ENCODE measurements at places on chromosomes 12 and 14.

GRCh38 chr14:80464531-80465149 is 253.3 kb upstream of the DIO2 start:
- no peak overlapping the region for H3K4me3 ChIP-seq
- H3K27ac ChIP-seq = no peak overlapping the region
- no peaks in the 10 kb centered on the region for H3K4me1 ChIP-seq
- no peaks in the 10 kb centered on the region for H3K27me3 ChIP-seq
- H3K36me3 ChIP-seq = no peaks in the 10 kb centered on the region

GRCh38 chr12:11658791-11659190 is 9.3 kb downstream of the ETV6 start:
- peak overlapping the region; percentile 33 for H3K27ac ChIP-seq
- DNase-seq = no peak
- H3K4me1 ChIP-seq = peaks cover 77% of the 10 kb centered on the region
- H3K4me3 ChIP-seq = no peak overlapping the region
- peaks cover 20% of the 10 kb centered on the region for H3K36me3 ChIP-seq

DNA sequence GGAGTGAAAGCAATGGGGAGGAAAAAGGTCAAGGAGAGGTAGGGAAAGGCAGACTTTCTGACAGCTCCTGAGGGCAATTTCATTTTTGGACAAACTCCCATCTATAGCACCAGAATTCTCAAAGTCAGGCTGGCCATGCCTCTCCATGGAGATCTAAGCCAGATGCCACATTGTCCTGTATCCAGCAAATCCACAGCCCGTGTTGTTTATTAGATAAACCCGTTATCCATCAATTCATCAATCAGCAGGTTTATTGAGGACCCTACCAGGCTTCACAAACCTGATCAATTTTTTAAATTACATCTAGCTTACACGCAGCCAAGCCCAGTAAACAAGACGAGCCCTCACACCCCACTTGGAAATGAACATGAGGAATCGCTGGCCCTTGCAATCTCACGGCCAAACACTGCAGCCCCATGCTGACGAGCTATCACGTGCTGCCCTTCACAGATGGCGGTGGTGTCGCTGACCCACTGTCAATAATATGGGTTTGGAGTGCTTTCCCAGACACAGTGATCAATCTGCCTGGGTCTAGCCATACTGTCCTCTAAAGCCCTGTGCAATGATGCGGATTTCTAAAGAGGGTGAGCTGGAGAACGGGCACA is 332.9 kb downstream of the DPF3 start:
- no peaks in the 10 kb centered on the region for H3K36me3 ChIP-seq
- H3K27me3 ChIP-seq = peaks cover 10% of the 10 kb centered on the region
- no peak for DNase-seq
- H3K27ac ChIP-seq = no peak overlapping the region
- no peak overlapping the region for H3K4me3 ChIP-seq

DNA sequence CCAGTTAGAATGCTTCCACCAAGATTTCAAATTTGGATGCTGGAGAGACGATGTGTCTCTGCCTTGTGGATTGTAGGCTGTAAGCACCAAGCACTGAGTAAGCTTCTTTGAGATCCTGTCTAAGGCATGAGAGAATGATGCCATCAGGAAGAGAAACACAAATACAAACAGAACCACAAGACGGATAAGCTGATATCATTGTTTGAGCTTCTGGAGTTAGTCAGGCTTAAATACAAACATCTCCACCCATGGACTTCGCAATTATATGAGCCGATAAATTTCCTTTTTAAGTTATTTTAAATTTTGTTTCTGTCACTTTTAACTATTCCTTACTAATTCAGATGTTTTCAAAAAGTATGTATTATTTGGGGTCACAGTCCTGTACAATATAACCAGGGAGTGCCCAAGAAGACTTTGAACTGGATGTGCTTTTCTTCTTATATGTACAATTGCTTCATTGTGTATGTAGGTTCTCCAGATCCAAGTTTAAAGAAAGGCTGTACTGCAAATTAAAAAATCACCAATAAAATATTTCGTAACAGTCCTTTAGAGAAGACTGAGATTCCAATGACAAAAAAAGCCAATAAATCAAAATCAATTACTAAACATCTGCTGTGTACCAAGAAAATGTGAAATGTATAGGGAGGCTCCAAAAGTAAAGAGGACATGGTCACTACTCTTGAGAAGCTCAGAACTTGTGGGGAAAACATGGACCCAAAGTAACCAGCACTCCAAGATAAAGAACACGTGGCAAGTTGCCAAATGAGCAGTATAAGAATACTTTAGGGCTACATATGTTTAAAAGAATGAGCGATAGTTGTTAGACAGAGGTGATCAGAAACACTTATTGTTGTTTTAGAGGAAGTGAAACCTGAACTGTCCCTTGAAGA is 274.1 kb downstream of the ADAMTS20 start:
- DNase-seq = no peak
- peaks cover 6% of the 10 kb centered on the region for H3K4me1 ChIP-seq
- no peaks in the 10 kb centered on the region for H3K27me3 ChIP-seq
- no peak overlapping the region for H3K4me3 ChIP-seq
- H3K36me3 ChIP-seq = no peaks in the 10 kb centered on the region

DNA sequence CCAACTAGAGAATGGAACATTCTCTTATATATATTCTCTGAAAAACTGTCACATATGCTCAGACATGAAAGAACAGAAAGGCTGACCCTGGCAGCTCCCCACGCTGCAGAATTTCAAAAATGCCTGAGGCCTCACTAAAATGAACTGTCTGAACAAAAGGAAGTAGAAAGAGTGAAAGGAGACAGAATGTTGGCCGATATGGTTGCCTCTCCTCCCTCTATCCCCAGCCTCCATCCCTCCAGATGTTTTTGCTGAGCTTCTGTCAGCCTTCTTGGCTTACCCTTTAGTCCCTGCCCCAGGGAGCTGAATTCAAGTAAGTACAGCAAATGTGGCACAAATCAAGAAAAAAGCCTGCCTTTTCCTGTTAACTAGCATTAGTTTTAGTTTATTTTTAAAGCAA is 6.9 kb downstream of the SMCO2 start:
- no peak for DNase-seq
- no peak overlapping the region for H3K27ac ChIP-seq
- H3K4me3 ChIP-seq = no peak overlapping the region
- peaks cover 9% of the 10 kb centered on the region for H3K4me1 ChIP-seq
- peaks cover 2% of the 10 kb centered on the region for H3K36me3 ChIP-seq
- H3K27me3 ChIP-seq = peaks cover 8% of the 10 kb centered on the region
